ENCODE measurements at places on chromosomes 11 and 22. TPM values are rescaled to one million over a fixed set of nuclear protein-coding genes. Genes with fewer than 3 reads are reported as not detected.
A peak's percentile ranks its signal among the peaks of the same experiment; 100 is the strongest.

The MRGPRX4 gene
- total RNA-seq: not detected

The APOA1 gene
- not detected for total RNA-seq

The RFPL3 gene
- not detected for total RNA-seq

The KCNJ1 gene
- total RNA-seq: not detected

The NPAS4 gene
- not detected for total RNA-seq

DNA sequence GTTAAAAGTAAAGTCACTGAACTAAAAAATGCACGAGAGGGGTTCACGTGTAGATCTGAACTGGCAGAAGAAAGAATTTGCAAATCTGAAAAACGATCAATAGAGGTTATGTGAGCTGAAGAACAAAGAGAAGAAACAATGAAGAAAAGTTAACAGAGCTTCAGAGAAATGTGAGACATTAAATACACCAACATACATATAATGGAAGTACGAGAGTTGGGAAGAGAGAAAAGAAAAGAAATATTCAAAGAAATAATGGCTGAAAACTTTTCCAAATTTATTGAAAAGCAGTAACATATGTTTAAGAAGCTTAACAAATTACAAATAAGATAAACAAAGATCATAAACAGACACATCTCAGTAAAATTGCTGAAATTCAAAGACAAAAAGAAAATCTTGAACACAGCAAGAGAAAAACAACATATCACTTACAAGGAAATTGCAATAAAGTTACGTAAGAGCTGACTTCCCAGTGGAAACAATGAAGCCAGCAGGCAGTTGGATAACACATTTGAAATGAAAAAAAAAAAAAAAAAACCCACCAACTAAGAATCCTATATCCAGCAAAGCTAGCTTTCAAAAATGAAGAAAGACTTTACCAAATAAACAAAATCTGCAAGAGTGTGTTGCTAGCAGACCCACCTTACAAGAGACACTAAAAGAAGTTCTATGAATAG is 56.8 kb downstream of the EMSY start:
- no peaks in the 10 kb centered on the region for H3K4me1 ChIP-seq
- H3K27me3 ChIP-seq: no peaks in the 10 kb centered on the region
- no peak for DNase-seq
- H3K4me3 ChIP-seq: no peak overlapping the region
- no peak overlapping the region for H3K27ac ChIP-seq

- 0 out of 2 replicates have a peak, but pooled peaks cover 8% of the 10 kb centered on the region for H3K27me3 ChIP-seq
- H3K4me3 ChIP-seq: no peak overlapping the region
- no peak for DNase-seq
- no peak overlapping the region for H3K27ac ChIP-seq
Observed at GRCh38 chr11:66324664-66325063, 7.8 kb upstream of the CD248 start.

DNA sequence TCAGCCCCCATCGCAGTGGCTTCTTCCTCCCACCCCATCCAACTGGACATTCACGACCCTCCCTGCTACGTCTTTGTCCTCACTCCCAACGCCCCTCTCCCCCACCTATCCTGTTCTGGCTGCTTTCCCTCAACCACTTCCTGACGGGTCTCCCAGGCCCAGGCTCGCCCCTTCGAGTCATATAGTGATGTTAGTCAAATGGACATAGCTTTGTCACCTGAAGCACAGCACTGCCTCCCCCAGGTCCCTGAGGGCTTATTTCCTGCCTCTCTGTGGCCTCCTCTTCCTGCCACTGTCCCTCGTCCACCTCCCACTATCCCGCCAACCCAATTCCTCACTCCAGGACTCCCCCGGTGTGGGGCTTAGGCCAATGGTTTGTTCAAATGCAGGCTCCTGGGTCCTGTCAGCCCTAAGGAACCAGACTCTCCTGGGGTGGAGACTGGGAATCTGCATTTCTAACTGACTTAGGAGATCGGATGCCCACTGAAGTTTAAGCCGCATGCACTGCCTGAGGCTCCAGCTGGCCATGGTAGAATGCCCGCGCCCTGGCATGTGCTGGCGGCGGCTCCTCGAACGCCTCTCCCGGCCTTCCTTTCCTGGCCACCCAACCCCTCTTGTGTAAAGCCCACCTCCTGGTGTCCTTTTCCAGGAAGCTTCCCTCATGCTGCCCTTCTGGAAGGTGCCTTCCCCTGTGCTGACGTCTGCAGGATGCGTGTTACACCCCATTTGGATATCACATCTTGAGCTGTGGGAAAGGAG is 18.3 kb downstream of the SUN2 start:
- no peak for DNase-seq
- H3K4me1 ChIP-seq: peaks cover 7% of the 10 kb centered on the region
- H3K27ac ChIP-seq: no peak overlapping the region
- no peak overlapping the region for H3K4me3 ChIP-seq

GRCh38 chr11:35559949-35560348 is 34.5 kb upstream of the PAMR1 start:
- H3K36me3 ChIP-seq: no peaks in the 10 kb centered on the region
- H3K27ac ChIP-seq: no peak overlapping the region
- no peaks in the 10 kb centered on the region for H3K4me1 ChIP-seq
- no peaks in the 10 kb centered on the region for H3K27me3 ChIP-seq
- no peak for DNase-seq

GRCh38 chr22:20750461-20751184 is 23.3 kb upstream of the SERPIND1 start:
- no peak for DNase-seq
- no peaks in the 10 kb centered on the region for H3K36me3 ChIP-seq
- H3K27me3 ChIP-seq: no peaks in the 10 kb centered on the region

DNA sequence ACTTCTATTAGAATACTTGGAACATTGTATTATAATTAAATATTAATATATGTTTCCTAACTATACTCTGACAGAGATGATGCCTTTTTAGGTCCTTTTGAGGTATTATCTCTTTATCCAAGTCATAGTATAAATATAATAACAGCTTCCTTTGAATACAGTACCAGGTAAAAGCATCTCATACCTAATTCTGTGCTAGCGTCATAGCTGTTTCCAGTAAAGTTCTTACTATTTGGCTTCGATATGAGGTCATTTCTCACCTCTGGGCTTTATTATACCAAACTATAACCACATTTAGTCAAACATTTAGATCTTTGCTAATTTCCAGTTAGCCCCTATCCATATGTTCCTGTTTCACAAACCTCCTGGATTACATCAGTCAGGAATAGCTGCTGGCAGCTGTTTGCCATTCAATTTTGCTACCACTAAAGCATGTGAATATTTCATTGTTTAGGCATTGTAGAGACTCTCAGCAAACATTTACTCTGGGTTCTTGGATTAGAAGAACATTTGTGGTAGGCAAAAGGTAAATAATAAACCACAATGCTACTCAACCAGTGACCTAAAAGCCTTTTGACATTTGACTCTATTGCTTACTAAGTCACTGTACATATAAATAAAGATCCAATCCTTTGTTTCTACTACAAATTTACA is 255.1 kb downstream of the TTC28 start:
- H3K27me3 ChIP-seq: no peaks in the 10 kb centered on the region
- peaks cover 16% of the 10 kb centered on the region for H3K4me1 ChIP-seq
- DNase-seq: peak; percentile 75
- no peak overlapping the region for H3K27ac ChIP-seq

DNA sequence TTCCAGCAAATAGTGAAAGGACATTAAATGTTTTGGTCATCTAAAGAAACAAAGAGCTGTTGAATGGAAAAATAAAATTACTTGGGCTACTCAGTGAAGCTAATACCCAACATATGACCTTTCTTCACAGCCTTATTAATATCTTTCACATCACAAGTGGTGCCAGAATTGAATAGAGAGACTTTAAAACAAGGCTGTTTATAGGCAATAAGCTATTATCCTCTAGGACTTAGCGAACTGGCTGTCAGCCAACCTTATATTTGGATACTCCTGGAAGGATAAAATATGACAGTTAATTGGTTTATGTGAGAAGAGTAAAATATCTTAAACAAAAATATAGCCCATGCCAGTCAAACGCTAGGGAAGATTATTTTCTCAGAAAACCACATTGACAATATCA is 225.5 kb upstream of the BLID start:
- H3K27ac ChIP-seq: no peak overlapping the region
- H3K36me3 ChIP-seq: no peaks in the 10 kb centered on the region
- H3K27me3 ChIP-seq: no peaks in the 10 kb centered on the region
- H3K4me1 ChIP-seq: peaks cover 21% of the 10 kb centered on the region

GRCh38 chr22:28395920-28396753 is 283.5 kb downstream of the TTC28 start:
- no peak overlapping the region for H3K4me3 ChIP-seq
- no peak for DNase-seq
- no peaks in the 10 kb centered on the region for H3K4me1 ChIP-seq
- no peaks in the 10 kb centered on the region for H3K36me3 ChIP-seq
- H3K27me3 ChIP-seq: no peaks in the 10 kb centered on the region

GRCh38 chr22:49884503-49885260 is 31.0 kb downstream of the ZBED4 start:
- H3K4me1 ChIP-seq: no peaks in the 10 kb centered on the region
- H3K4me3 ChIP-seq: no peak overlapping the region
- DNase-seq: no peak

- DNase-seq: no peak
- no peaks in the 10 kb centered on the region for H3K27me3 ChIP-seq
- H3K27ac ChIP-seq: no peak overlapping the region
Observed at GRCh38 chr11:67409261-67409666, 5.4 kb downstream of the TBC1D10C start.

DNA sequence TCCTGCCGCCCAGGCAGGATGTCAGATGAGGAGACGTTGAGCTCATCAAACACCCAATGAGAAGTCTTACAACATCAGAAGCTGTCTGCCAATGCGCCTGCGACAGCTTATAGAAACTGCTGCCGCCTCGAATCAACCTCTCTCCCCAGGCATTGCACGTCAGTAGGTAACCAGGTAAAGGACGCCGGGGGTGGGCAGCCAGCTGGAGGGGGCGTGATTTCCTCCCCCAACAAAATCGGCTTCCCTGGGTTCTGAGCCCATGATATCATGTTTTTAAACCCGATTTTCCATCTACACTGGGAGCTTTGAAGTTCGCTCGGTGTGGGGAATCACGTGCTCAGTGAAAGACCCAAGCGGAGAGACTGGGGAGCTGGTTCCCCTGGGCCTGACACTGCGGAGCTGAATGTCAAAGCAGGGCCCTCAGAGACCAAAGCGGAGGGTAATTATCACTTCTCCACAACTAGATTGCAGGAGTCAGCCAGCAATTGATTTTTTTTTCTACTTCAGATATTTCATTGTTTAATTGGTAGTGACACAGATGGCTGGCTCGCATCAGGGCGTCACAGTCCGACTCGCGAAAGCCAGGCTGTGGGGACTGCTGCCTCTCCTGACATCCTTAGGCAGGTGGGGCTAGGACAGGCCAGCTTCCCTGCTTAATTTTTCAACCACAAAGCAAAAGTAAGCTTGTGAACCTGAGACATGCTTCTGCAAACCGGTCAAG is 15.4 kb downstream of the FAM83F start:
- no peaks in the 10 kb centered on the region for H3K4me1 ChIP-seq
- H3K27me3 ChIP-seq: no peaks in the 10 kb centered on the region
- no peak overlapping the region for H3K4me3 ChIP-seq
- H3K27ac ChIP-seq: no peak overlapping the region

DNA sequence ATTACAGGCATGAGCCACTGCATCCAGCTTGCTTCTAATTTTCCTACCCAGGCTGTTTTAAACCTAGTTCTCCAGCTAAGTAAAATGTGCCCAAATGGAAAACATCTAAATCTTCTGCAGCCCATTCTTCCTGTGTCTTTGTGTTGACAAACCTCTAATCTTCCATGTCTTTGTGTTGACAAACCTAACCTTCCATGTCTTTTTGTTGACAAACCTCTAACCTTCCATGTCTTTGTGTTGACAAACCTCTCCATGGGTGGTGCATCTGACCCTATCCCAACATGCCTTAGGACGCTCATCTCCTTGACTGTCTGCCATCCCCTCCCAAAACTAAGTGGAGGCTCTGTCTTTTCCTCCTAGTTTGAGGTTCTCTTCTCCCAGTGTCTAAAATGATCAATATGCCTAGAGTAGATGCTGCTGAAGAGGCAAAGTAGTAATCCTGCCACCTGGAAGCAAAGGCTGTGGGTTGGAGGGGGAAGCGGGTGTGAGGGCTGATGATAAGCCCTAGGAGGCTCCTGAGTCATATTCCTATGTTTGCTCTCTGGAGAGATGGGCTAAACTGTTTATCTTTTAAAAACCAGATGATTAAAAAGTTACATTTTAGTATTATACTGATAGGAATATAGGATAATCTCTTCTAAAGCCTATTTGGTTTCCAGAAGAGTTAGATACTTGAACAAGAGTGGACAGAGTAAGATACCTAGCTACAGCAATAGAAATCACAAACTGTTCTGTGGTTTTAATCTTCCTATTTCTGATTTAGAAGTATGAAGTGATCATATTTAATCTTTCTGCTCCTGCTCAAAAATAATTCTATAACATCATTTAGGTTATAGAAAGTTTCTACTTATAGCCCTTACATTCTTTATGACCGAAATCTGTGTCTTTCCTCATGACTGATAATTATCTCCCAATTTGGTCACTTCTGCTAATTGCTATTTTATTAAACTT is 7.9 kb downstream of the FEN1 start:
- no peaks in the 10 kb centered on the region for H3K27me3 ChIP-seq
- H3K4me3 ChIP-seq: no peak overlapping the region
- DNase-seq: no peak

DNA sequence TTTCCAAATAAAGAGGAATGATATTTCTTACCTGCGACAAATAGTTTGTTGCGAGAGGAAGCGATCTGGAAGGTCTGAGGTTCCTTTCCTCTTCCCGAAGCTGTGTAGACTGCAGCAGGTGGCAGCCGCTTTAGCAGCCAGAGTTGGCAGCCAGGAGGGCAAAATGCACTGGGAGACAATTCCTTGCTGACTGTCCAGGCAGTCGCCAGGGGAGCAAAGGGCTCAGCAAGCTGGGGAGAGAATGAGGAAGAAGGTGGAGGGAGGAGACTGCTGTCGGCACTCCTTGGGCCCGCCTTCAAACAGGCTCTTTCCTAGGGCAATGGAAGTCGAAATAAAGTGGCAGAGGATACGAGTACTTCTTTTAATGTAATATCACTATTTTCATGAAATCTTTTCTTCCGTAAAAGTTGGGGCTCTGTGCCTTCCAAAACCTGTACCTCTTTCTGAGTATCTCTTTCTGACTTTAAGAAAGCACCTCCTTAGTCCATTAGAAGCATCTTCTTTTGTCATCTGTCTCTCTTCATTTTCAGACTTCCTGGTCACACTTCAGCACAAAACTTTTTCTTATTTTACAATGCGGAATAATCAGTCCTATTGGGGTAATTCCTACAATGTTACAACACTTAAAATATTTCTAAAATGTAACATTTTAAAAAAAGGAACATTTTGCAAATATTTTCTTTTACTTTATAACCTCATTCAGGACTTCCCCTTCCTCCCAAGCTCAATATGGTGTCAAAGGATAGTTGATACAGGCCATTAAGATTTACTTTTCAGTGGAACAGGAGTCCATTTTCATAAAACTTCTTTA is at the start of gene IL18:
Gene IL18 (minus strand): TSS at position 220 of the 811 bp plus-strand sequence. CDS start 9,041 bp downstream, outside the sequence.
- peak; percentile 75 for DNase-seq
- peaks cover 75% of the 10 kb centered on the region for H3K4me1 ChIP-seq

DNA sequence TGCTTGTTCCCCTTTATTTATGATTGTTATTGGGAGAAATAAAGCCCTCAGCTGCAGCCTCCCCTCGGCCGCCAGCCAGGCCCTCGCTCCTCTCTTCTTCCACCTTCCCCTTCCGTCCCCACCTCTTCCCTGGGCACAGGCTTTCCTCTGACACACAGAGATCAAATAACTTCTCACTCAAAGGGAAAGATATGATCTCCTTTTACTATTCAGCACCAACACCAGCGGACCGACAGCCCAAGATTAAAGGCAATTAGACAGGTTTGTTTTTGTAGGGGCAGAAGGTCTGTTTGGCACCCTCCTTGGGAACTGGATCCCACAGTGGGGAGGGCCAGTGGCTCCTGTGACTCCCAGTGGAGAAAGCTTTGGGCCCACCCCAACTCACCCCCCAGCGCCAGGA is 23.0 kb downstream of the NECTIN1 start:
- no peaks in the 10 kb centered on the region for H3K27me3 ChIP-seq
- peaks cover 27% of the 10 kb centered on the region for H3K4me1 ChIP-seq
- no peak overlapping the region for H3K4me3 ChIP-seq
- DNase-seq: no peak
